ENCODE measurements at places on chromosomes 6 and 20.

GRCh38 chr20:19838468-19838867 is 80.4 kb downstream of the RIN2 start:
- no peak for DNase-seq

- DNase-seq = no peak
These were observed 744.2 kb downstream of the MAFB start for GRCh38 chr20:39944861-39945260.

- DNase-seq = no peak
These were observed 93.0 kb downstream of the ZNF217 start for GRCh38 chr20:53500651-53501050.

GRCh38 chr6:21633511-21634109 is 40.1 kb downstream of the SOX4 start:
- no peak for DNase-seq

DNA sequence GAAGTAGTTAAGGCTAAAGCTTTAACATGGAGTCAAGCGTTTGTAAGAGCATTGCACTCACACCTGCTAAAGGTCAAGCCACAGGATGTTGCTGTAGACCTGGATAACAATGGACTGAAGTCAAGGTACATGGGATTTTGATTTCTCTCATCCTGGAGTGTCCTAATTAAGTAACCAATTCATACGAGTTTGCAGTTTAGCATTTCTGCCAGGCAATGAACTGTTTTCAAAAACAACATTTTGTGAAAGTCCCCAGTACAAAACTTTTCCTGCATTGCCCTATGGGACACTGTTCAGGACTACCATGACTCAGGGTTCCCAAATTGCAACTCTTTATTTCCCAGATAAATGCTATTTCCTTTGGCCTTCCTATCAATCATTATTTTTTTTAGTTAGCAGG is 17.4 kb upstream of the SIRPB1 start:
- DNase-seq = no peak
